ENCODE measurements at places on chromosomes 2 and 18.

DNA sequence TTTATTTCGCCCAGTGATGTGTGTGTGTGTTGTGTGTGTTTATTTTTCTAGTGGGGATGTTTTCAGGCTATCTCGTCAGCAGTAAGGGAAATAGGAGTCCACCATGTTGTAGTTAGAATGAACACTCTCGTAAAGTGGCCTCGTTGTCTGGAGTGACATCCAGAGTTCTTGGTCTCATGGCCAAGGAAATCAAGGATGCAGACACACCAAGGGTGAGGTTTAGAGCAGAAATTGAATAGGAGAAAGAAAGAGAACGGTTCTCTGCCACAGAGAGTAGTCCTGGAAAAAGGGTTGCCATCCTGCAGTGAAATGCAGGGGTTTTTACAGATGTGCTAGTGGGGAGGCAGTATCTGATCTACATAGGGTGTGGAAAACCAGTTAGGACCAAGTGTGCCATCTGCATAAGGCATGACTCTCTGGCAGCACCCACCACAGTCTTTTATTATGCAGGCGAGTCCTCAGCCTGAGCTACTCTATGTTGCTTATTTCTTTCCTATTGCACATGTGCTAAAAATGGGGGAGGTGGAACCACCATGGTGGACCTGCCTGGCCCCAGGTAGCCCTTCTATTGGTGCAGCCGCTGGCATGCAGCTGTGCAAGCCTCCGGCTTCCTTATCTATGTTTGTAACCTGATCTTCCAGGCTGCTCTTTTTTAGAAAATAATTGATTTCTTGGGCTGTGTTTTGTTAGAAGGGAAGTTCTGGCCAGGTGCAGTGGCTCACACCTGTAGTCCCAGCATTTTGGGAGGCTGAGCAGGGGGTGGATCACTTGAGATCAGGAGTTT is 23.2 kb downstream of the RALB start:
- DNase-seq: no peak

DNA sequence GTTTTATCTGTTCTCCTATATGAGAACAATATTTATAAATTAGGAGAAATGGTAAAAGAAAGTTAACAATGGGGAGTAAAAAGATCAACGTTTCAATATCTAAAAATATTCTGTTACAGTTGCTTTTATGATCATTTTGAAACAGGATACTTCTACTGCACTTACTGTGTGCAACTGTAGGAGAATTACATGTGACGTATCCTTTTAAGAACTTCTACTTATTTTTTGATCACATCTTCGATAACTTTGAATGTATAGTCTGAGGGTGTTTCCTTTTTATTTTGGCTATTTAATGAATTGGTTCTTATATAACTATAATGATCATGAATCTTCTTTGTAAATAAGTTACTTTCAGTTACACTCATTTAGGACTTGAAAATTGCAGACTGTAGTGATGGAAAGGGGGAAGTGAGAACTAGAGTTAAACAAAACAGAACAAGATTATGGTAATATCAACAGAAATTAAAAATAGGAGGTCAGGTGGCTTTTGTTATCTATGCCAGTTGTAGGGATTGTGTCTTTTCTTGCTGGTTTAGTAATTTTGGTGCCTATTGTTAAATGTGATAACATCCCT is 109.9 kb downstream of the MSTN start:
- peak; percentile 19 for DNase-seq

- DNase-seq: no peak
These were observed 54.5 kb downstream of the PTPN4 start for GRCh38 chr2:119814216-119814615.

- peak; percentile 50 for DNase-seq
These were observed 34.5 kb upstream of the GRB14 start for GRCh38 chr2:164655750-164656149.

GRCh38 chr2:62826141-62826540 is 120.6 kb downstream of the EHBP1 start:
- DNase-seq: peak; percentile 59

GRCh38 chr2:48415836-48416515 is 114.0 kb upstream of the STON1 start:
- DNase-seq: peak; percentile 44

- DNase-seq: no peak
These were observed 31.4 kb downstream of the HEATR5B start for GRCh38 chr2:37052600-37053332.

DNA sequence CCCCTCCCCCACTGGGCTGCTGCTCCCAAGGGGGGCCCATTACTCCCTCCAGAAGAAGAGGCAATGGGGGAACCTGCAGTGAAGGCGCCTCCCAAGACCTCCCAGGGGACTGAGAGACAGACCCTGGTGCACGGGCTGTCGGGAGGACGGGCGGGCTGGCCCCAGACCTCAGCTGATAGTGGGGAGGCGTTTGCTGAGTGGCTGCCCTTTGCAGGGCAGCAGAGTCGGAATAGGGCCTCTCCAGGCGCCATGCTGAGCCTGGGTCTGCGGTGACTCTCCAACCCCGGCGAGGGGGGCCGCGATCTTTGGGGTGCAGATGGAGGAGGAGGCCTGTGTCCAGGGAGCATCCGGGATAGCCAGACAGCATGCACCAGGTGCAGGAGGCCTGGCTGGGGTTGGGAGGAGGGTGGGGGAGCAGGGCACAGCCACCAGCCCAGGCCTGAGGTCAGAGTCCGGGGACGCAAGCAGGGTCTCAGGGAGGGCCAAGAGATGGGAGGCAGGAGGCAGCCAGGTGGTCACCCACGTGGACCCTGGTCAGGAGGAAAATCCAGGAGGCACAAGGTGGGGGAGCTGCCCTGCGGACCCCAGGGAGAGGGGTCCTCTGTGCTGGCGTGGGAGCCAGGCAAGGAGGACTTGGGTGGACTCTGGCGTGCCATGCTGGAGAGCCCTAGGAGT is 11.0 kb downstream of the CROCC2 start:
- no peak for DNase-seq

- DNase-seq: no peak
These were observed 25.3 kb upstream of the ANXA4 start for GRCh38 chr2:69716555-69717120.

GRCh38 chr2:97738179-97739019 is 25.0 kb downstream of the ZAP70 start:
- DNase-seq: no peak

GRCh38 chr2:233234264-233234663 is 17.2 kb upstream of the ATG16L1 start:
- DNase-seq: no peak

GRCh38 chr2:238908960-238909951 is 61.4 kb downstream of the TWIST2 start:
- peak; percentile 25 for DNase-seq

DNA sequence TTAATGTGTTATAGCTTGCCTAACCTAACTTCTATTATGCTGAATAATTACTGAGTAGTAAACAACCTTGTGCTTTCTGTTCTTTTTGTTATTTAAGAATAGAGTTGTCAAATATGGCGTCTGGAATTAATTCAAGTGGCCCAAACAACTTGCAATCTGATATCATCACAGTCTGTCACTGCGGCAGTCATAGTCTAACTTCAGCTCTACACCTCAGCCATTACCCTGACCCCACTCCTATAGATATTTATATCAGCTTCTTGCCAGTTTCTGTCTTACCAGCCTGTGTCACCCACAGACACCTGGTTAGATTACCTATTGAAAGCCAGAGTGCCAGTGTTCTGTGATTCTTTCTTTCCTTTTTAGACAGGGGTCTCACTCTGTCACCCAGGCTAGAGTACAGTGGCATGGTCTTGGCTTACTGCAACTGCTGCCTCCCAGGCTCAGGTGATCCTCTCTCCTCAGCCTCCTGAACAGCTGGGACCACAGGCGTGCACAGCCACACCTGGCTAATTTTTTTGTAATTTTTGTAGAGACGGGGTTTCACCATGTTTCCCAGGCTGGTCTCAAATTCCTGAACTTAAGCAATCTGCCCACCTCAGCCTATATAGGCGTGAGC is 14.1 kb upstream of the KLHL41 start:
- DNase-seq: no peak

DNA sequence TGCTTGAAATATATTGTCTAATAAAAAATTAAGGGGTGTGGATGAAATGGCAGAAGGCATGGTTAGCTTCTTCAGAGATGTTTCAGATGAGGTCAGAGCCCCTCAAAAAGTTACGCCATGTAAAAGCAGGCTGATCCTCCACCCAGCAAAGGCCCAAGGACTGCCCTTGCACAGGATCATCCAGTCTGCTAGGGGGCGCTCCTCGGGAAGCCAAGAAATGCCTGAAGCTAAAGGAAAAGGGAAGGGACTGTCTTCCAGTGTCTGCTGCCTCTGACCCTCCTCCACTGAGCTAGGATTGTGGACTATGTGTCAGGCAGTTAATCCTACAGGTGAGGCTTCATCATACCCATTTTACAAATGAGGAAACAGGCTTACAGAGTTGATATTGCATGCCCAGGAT is 33.8 kb upstream of the TEX51 start:
- DNase-seq: no peak

GRCh38 chr2:12723736-12724463 is 7.2 kb downstream of the TRIB2 start:
- no peak for DNase-seq

DNA sequence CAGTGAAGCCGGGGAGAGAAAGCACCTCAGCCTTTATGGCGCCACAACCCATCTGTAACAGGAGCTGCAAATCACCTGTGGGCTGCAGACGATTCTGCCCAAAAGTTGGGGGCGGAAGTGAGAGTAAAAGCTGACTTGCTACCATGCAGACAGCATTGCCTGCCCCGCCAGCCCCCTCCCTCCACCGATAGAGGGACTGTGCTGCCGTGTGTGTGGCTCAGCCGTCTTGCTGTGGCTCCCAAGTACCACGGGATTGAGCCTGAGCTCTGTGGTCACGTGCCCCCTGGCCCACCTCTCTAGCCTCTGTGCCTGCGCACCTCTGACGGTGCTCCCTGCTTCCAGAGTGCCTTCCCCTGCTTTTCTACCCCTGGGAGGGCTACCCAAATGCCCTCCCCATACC is 79.6 kb downstream of the GLI2 start:
- DNase-seq: no peak

DNA sequence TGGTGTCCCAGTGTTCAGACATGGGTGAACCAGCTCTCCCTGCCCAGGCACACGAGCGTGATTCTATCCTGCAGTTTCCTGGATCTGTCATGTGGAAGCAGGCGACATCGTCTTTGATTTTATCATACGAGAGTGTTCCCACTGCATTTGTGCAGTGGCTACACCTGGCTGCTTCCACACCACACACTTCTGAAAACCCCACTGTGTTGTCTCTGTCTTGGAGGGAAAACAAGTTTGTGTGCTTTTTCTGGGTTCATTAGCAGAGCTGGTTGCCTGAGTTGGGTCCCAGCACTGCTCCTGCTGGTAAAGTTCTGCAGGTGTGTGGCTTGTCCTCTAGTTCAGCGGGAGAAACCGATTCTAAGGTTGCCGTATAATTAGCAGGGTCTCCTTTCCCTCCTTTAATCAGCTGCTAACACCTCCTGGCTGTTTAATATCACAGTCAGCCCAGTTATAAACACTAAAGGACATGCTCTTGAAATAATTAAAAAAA is 58.5 kb upstream of the TWIST2 start:
- DNase-seq: no peak

- DNase-seq: no peak
These were observed 613.2 kb downstream of the SLC4A3 start for GRCh38 chr2:220240641-220241040.

- no peak for DNase-seq
These were observed 73.1 kb upstream of the PDE1A start for GRCh38 chr2:182499706-182500470.

DNA sequence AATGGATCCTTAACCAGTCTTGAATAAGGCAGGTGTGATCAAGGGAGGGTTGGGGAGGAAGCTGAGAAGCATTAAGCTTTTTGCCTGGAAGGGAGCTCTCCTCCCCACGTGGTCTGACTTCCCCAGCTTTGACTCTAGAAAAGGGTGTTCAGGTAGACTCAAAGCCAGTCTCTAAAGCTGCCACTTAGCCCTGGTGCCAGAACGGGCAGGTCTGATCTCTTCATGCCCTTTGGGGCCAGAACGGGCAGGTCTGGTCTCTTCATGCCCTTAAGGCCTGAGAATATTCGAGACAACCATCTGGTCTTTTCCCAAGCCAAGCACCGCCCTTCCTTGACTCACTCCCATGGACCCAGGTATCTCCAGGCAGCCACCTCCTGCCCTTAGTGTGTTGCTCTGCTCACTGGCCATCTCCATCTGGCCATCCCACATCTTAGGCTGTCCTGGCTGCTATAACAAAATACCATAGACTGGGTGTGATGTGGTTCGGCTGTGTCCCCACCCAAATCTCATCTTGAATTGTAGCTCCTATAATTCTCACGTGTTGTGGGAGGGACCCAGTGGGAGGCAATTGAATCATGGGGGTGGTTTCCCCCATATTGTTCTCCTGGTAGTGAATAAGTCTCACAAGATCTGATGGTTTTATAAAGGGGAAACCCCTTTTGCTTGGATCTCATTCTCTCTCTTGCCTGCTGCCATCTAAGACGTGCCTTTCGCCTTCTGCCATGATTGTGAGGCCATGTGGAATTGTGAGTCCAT is 59.4 kb downstream of the SNORC start:
- DNase-seq: no peak

- no peak for DNase-seq
These were observed 1412.0 kb upstream of the ZEB2 start for GRCh38 chr2:145931781-145932395.

DNA sequence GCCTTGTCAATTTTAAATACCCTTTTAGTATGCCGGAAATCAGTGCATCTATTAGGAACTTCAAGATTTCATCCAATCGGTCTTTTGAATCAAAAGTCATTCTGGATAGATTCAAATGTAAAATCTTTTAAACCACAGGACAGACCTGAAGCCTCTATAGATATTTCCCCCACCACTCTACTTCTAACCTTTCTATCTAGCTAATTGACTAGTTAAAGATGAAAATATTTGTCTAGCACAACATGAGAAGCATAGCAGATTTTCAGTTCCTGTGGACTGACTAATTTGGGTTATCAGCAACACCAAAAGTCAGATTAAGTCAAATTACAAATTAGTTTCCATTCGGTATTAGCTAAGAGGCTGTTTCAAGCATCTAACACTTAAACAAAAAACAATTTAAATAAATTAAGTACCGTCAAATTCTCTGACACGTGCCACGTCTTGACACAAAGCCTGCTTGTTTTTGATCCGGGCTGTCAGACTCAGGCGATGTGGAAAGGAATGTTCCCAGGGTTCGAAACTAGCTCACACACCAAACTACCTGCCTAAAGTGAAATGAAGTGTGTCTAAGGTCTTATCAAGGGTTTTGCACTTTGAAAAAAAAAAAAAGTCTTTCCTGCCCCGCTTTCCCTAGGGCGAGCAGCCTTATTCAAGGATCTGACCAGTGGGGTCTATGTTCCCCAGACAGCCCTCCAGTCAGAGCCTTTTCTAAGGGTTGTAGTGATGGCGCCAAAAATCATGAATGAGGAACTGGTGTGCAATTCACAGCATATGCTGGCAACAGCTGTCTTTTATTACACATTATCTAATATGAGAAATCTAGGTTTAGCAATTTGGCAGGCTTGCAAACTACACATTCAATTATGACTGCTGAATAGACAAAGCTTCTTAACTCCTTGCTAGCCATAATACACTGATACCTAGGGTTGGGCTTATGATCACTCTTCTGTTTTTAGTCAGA is 4.7 kb downstream of the CYTIP start:
- no peak for DNase-seq

DNA sequence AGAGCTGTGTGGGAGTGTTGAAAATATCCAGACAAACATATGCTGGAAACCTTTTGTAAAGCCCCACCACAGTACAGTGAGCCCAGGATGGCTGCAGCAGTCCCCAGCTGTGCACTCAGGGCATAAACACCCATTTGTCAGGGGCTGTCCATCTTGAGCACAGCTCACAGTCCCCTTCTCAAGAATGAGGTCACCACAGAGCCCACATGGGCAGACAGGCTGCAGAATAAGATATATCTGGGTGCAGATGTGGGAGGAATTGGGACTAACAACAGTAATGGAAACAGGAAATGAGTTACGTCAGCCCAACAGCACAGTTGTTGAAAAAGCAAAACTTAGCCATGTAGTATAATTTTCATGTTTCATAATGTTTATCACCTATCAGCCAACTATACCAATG is 219.6 kb downstream of the ETAA1 start:
- DNase-seq: peak; percentile 51
